ENCODE measurements at places on chromosomes 4 and X. TPM values are rescaled to one million over a fixed set of nuclear protein-coding genes. Genes with fewer than 3 reads are reported as not detected.
A peak's percentile ranks its signal among the peaks of the same experiment; 100 is the strongest.

UGT2B11 gene
- not detected for polyA plus RNA-seq

DNA sequence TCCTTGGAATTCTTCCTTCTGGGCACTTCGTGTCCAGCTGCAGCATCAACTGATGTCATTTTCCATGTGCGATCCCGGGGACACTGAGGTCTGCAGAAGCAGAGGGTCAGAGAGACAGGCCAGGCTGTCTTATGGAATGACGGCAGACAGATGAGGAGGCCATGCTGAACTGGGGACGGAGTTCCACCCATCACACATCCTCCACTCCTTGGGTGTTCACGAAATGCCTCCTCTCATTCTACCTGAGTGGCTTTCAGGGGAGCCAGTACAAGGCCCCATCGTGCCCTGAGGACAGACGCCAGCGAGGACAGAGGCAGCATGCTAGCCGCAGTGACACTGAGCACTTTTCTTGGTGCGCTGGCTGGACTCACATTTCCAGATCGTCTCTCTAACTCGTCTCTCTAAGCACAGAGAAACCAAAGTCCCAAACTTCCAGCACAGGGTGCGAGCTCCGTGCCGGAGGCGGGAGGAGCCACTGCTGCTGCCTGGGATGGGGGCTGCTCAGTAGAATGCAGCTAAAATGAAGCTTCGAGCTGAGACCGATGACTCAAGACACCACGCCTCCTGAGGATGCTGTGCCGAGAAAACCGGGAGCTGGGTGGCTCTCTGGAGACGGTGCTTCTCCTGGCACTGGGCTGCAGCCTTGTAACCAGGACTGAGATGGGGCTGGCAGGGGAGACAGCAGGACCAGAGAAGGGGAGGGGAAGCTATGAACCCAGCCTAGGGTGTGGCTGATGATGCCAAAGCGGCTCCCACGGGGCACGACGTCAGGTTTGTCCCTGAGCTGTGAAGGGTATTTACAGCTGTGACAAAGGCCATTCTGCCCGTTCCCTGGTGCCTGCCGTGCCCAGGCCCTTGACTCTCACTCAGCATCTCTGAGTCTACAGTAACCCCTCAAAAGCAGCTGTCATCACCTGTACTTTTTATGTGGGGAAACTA lies 8.2 kb downstream of the ABLIM2 start:
- no peaks in the 10 kb centered on the region for H3K4me1 ChIP-seq
- H3K27me3 ChIP-seq = no peaks in the 10 kb centered on the region
- no peak for DNase-seq
- no peaks in the 10 kb centered on the region for H3K36me3 ChIP-seq
- no peak overlapping the region for H3K27ac ChIP-seq
- no peak overlapping the region for H3K4me3 ChIP-seq

DNA sequence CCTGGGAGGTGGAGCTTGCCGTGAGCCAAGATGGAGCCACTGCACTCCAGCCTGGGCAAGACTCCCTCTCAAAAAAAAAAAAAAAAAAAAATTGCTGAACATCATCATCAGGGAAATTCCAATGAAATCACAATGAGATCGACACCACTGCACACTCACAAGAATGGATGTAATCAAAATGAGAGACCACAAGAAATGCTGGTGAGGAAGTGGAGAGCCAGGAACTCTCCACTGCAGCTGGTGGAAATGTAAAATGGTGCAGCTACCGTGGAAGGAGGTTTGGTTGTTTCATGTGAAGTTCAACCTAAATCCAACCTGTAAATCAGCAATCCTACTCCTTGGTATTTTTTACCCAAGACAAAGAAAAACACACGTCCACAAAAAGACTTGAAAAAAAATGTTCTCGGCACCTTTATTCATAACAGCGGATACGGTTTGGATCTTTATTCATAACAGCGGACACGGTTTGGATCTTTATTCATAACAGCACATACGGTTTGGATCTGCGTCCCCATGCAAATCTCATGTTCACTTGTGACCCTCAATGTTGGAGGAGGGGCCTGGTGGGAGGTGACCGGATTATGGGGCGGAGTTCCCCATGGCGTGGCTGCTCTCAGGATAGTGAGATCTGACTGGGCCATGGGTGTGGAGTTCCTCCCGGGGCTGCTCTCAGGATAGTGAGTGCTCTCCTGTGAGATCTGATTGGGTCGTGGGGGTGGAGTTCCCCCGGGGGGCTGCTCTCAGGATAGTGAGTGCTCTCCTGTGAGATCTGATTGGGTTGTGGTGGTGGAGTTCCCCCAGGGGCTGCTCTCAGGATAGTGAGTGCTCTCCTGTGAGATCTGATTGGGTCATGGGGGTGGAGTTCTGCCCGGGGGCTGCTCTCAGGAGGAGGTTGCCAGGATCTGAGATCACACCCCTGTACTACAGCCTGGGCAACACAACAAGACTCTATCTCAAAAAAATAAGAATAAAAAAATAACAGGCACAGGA lies 7.7 kb downstream of the GAK start:
- no peak overlapping the region for H3K4me3 ChIP-seq
- no peaks in the 10 kb centered on the region for H3K27me3 ChIP-seq
- peak overlapping the region; percentile 33 for H3K27ac ChIP-seq
- DNase-seq = no peak

DNA sequence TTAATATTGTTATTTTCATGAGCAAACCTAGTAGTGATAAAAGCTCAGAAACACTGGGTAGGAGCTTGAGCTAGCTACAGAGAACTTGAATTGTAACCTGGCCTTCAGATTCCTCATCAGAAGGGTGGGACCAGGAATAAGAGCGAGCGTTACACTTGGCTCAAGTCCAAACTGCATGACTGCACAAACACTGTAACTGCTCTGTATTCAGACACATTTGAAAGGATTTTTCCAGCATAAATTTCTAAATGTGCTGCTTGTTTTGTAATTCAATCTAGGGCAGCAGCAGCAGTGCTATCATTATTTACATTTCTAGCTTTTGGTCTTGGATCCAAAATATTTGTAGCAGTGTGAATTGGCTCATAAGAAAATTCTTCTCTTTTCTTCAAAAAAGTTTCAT lies 133.0 kb upstream of the TMLHE start:
- H3K27ac ChIP-seq = no peak overlapping the region
- H3K27me3 ChIP-seq = no peaks in the 10 kb centered on the region
- H3K4me1 ChIP-seq = no peaks in the 10 kb centered on the region
- DNase-seq = no peak
- H3K36me3 ChIP-seq = no peaks in the 10 kb centered on the region
- H3K4me3 ChIP-seq = no peak overlapping the region

GRCh38 chr4:173212379-173212778 lies 43.8 kb downstream of the GALNT7 start:
- H3K27me3 ChIP-seq = no peaks in the 10 kb centered on the region
- H3K4me1 ChIP-seq = no peaks in the 10 kb centered on the region
- no peak overlapping the region for H3K27ac ChIP-seq
- no peak for DNase-seq

DNA sequence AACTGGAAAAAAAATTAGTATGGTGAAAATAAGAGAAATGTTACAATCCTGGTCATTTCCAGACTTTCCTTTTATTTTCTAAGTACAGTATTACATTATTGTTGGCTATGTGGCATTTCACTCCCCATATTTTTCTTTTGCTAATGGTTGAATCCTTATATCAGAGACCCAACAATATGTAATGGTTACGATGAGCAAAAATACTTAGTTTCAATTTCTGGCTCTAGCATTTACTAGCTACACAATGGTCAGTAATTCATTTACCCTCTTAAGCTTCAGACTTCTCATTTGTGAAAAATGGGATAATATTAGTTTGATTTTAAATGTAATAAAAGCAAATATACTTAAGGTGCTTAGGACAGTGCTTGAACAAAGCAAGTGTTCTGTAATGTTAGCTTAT lies 942.9 kb upstream of the PABPC4L start:
- H3K27me3 ChIP-seq = no peaks in the 10 kb centered on the region
- H3K36me3 ChIP-seq = no peaks in the 10 kb centered on the region
- H3K4me1 ChIP-seq = no peaks in the 10 kb centered on the region
- DNase-seq = no peak
- H3K27ac ChIP-seq = no peak overlapping the region

- H3K27ac ChIP-seq = no peak overlapping the region
- H3K27me3 ChIP-seq = no peaks in the 10 kb centered on the region
- DNase-seq = no peak
- no peak overlapping the region for H3K4me3 ChIP-seq
- no peaks in the 10 kb centered on the region for H3K4me1 ChIP-seq
- no peaks in the 10 kb centered on the region for H3K36me3 ChIP-seq
These were observed 5.1 kb downstream of the CTSO start for GRCh38 chr4:155948541-155948940.

ARHGAP36 gene
- not detected for polyA plus RNA-seq

RASGEF1B gene
- 5.2 TPM for polyA plus RNA-seq

CCNG2 gene
- polyA plus RNA-seq = 8.5 TPM

- no peaks in the 10 kb centered on the region for H3K27me3 ChIP-seq
- H3K4me1 ChIP-seq = no peaks in the 10 kb centered on the region
- no peak overlapping the region for H3K27ac ChIP-seq
- DNase-seq = no peak
These were observed 272.1 kb upstream of the HS3ST1 start for GRCh38 chr4:11700751-11701226.

CYBB gene
- polyA plus RNA-seq = 0.33 TPM

GRCh38 chr4:118221227-118221800 lies 131.5 kb downstream of the PRSS12 start:
- no peaks in the 10 kb centered on the region for H3K36me3 ChIP-seq
- no peaks in the 10 kb centered on the region for H3K27me3 ChIP-seq
- no peak overlapping the region for H3K4me3 ChIP-seq

DNA sequence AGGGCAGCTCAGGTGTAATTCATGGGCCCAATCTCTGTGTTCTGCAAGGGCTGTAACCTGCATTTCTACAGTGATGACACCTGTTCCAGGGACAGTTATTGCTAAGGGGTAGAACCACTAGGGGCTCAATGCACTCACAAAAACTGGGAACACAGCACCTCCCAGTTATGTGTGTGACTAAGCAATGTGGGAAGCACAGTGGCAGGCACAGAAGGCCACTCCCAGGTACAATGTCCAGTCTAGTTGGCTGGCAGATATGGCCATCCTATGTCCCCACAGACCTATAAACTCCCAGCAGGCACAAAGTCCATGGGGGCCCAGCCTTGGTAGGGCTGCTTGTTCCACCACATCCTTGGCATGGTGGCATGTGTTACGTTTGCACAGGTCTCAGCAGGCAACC lies 25.7 kb downstream of the CXCL13 start:
- H3K36me3 ChIP-seq = no peaks in the 10 kb centered on the region
- no peak overlapping the region for H3K27ac ChIP-seq
- no peaks in the 10 kb centered on the region for H3K4me1 ChIP-seq
- no peak for DNase-seq
- H3K27me3 ChIP-seq = no peaks in the 10 kb centered on the region

GRCh38 chrX:131595120-131595519 lies 51.2 kb downstream of the OR13H1 start:
- no peaks in the 10 kb centered on the region for H3K27me3 ChIP-seq
- no peaks in the 10 kb centered on the region for H3K4me1 ChIP-seq
- no peaks in the 10 kb centered on the region for H3K36me3 ChIP-seq
- no peak for DNase-seq

DNA sequence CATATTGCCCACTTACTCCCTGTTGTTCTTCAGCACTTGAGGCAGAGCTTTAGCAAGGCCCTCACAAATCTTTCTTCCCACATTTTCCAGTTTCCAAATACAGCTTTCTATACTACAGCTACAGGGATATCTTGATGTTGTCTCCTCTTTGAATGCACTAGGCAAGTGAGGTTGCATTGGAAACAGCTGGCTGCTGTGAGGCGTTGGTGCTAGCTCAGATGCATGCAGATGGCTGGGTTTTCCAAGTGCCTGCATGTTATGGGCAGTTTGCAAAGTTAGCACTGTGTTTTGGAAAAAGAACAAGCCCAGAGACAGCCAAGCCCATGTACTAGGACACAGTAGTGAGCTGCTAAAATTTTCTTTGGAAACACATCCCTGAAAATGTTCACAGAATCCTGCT lies 315.1 kb upstream of the RASGEF1B start:
- H3K4me3 ChIP-seq = no peak overlapping the region
- H3K4me1 ChIP-seq = peaks cover 9% of the 10 kb centered on the region
- no peak for DNase-seq
- H3K27ac ChIP-seq = no peak overlapping the region

GRCh38 chr4:142567199-142567598 lies 278.9 kb downstream of the INPP4B start:
- H3K4me3 ChIP-seq = peak overlapping the region; percentile 59
- no peaks in the 10 kb centered on the region for H3K27me3 ChIP-seq
- H3K36me3 ChIP-seq = no peaks in the 10 kb centered on the region
- peak; percentile 7 for DNase-seq
- H3K27ac ChIP-seq = peak overlapping the region; percentile 84

Measured in naive thymus-derived CD4-positive, alpha-beta T cell (primary cell).